ENCODE measurements at places on chromosomes 13 and 19. TPM values are rescaled to one million over a fixed set of nuclear protein-coding genes. Genes with fewer than 3 reads are reported as not detected.
A peak's percentile ranks its signal among the peaks of the same experiment; 100 is the strongest.

DNA sequence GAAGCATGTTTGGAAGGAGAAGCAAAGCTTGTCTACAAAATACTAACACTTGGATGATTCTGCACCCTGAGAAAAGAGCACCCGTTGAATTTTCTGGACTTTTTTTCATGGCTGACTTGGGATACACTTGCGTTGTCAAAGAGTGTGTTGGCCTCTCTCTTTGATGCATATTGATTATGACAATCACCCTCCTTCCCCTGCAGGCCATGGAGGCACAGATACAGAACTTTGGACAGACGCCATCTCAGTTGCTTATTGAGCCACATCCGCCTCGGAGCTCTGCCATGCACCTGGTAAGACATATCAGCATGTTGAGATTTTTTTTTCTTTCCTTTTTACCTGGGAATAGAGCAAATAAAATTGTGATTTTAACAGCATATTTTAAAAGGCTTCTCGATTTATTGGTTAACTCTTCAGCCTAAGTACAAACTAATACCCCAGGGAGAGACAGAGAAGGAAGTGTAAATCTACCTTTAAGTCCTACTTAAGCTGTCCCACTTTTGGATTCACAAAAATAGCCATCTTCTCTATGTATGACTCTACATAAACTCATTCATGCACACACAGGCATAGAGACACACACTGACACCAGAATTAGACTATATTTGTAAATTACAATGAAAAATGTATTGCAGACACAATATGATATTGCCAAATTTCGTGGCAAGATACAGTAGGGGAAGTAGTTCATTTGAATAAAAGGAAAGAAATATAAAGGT lies 169.7 kb upstream of the MAB21L1 start:
- no peak for DNase-seq

DNA sequence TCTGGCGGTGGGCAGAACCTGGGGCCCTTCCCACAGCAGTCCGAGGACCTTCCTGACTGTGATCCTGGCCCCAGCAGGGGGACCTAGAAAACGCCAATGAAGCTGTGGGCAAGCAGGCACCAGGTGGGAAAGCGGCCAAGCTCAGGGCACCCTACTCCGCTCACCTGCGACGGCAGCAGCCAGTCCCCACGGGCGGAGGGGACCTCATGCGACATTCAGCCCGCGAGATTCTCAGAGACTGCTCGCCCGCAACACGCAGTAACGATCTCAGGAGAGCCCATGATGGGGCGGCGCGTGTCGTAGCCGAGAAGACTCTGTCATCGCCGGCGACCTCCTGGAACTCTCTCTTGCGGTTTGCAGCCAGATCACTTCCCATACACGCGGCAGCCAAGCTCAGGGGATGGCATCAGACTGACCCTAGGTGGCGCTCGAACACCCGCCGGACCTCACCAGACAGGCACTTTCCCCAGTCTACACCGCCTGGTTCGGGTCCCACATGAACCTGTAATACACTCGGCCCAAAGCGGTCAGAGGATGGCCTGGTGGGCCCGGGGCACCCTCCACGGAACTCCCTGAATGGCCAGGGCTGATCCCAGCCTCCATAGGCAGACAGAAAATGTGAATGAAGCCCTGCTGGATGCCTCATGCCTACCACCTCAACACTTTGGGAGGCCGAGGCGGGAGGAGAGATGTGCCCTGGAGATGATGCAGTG lies 26.5 kb downstream of the MAN2B1 start:
- peak; percentile 93 for DNase-seq

GRCh38 chr13:50572129-50572528 lies 271.4 kb downstream of the DLEU7 start:
- DNase-seq = no peak

- no peak for DNase-seq
Observed at GRCh38 chr13:42707048-42707447, 74.3 kb upstream of the FAM216B start.

DNA sequence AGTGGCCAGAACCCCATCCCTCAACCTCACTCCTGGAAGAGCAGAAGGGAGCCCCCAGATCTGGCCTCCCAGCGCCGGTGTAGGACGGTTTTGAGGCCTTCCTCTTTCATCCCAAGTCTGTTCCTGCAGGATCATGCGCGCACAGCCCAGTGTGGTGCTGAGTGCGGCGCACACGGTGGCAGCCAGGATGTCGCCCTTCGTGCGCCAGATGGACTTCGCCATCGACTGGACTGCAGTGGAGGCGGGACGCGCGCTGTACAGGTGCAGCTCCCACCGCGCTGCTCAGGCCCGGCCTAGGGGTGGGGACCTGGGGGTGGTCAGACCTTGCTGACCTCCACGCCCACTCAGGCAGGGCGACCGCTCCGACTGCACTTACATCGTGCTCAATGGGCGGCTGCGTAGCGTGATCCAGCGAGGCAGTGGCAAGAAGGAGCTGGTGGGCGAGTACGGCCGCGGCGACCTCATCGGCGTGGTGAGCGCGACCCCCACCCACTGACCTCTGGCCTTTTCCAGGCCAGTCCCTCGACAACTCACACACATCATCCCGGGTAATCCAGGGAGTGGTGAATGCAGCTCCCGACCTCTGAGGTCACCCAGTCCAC lies 14.8 kb downstream of the PNPLA6 start:
- DNase-seq = no peak

DNA sequence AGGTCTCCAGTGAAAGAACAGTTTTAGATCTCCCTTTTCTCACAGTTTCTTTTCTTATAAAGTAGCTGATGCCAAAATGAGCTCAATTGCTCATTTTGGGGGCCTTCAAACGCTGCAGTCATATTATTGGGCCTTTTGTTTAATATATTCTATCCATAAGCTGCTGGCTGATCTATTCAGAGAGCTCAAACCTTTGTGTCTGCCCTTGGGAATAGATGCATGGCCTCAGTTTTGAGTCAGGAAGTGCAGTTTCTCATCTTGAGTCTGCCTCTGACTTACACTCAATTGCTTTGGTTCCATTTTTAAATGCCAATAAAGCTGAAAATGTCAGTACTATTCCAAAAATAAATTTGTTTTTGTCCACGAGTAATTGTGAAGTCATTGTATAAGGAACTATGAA lies 468.9 kb downstream of the KLF12 start:
- DNase-seq = no peak

DNA sequence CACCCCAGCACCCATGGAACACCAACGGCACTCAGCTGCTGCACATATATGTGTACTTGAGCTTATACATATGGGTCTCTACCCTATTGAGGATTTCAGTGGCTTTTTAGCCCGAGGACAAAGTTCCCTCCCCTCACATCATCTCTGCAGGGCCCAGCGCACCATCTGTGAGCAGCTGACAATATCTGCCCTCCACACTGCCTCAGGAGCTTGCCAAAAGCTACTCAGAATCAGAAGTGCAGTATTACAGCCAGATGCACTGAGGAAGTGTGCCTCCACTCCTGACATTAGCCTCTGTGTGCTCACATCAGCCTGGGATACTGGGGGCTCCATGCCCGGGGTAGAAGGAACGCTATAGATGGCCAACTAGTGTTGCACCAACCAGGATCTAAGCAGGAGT lies 903.9 kb downstream of the UQCRFS1 start:
- DNase-seq = no peak

GRCh38 chr13:60584976-60585375 lies 188.0 kb downstream of the TDRD3 start:
- DNase-seq = no peak

DNA sequence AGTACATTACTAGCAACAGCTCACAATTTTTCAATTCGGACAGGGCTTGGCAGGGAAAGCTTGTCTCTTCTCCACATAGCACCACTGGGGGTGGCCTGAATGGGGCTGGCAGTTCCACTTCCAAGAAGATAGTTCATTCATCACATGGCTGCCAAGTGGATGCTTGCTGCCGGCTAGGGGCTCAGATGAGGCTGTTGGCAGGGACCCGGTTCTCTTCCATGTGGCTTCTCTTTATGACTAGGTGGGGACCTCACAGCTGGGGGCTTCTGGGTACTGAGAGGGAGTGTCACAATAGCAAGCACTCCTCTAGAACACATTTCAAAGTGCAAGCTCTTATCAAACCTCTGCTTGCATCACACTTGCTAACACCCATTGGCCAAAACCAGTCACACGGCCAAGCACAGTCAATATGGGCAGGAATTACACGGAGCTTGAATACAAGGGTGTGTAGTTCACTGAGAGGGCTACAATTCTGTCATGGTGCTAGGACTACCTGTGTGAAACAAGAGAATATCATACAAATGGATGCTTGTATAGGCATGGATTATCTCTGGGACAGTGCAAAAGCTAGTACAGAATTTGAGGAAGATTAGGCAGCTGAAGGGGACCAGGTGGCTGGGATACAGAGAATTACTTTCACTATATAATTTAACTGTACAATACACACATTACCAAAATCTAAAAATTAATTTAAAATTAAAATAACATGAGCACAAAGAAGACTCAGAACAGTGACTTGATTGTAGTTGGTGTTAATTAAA lies 32.3 kb downstream of the ATP7B start:
- DNase-seq = no peak

DNA sequence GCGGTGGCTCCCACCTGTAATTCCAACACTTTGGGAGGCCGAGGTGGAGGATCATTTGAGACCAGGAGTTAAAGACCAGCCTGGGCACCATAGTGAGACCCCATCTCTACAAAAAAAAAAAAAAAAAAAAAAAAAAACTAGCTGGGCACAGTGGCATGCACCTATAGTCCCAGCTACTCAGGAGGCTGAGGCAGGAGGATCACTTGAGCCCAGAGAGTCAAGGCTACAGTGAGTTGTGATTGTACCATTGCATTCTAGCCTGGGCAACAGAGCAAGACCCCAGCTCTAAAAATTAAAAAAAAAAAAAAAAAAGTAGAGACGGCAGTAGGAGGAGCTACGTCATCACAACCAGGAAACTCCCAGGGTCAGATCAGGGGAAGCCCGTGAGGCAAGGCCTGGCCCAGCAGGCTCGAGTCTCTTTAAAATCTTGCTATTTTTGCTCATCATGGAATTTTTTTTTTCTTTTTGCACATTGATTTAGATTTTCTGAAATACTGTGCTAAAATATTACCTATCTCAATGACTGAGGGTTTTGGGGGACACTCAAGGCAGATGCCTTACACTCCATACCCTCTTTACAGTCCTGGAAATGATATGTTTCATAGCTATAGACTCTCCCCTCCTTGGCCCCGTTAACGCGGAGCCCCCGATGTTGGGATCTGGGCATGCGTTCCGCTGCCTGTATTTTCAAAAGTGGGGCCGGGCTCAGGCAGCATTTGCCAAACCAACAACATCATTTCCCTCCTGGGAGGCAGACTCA lies 44.4 kb upstream of the USE1 start:
- no peak for DNase-seq

- no peak for DNase-seq
Observed at GRCh38 chr19:29963576-29963975, 21.5 kb downstream of the URI1 start.

DNA sequence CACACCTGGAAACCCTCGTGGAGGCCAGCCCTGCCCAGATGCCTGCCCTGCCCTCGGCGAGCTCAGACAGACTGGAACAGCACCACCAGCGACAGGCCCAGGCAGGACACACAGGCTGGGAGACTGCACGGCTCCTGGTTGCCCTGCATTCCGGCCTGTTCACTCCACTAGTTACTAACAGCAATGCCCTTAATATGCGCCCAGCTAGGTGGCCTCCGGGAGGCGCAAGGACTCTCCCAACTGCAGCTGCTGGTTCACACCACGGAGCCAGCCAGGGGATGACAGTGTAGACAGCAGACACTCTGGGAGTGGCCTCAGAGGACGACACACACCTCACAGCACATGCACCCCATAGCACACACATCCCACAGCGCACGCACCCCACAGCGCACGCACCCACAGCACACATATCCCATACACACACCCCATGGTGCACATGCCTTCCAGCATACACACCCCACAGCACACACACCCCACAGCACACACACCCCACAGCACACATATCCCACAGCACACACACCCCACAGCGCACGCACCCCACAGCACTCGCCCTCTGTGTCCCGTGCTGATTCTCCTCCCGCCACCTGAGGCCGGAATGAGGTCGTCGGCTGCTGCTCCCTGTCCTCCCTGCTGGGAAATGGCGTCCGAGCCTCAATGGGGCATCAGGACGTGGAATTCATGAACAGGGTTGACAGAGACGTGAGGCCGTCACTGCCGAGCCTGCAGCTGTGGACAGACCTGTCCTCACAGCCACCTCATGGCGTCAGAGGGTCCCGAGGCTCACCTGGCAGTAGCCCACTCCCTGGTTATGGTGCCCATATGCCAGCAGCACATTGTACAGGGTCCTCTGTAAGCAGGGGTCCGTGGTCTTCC lies 13.6 kb downstream of the GRTP1 start:
- DNase-seq = no peak

DNA sequence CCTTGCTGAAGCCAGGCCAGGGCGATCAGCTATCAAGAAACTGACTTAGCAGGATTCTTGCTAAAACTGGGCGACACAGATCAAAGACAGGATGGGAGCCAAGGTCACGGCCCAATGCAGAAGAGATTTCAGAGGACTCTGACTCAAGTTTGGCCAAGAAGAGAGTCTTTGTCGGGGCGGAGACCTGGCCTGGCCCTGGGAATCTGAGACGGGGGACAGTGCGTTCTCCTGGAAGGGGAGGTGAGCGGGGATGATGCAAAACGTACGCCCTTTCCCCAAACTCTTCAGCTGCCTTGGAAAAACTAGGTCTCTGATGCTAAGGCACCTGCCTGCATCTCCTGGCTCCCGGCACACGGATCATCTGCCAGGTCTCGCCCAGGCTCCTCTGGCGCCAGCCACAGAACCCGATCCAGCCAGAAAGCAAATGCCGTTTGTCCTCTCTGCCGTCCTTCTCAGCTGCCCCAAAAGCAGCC lies 9.8 kb downstream of the MVB12A start:
- no peak for DNase-seq

DNA sequence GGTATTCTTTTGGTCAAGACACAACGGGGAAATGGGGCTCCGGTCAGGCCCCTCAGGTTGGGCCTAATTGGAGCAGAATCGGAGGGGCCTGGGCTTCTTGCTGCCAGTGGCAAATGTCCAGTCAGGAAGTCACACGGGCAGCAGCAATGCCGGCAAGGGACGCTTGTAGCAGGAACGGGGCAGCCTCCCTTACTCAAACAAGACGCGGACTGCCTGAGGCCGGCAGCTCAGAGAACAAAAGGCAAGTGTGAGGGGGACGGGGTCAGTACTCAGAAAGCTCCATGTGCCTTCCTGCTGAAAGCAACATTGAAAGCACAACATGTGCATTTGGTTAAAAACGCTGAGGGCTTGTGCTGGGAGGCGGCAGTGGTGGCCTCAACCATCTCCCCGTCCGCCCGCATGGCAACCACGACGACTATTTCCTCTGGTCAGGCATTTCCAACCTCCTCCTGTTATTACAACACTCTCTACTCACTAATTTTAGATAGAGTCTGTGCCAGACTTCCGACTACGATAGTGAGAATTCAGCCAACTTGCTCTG lies 20.5 kb upstream of the RASA3 start:
- DNase-seq = no peak

GRCh38 chr13:103002279-103002678 lies 63.9 kb downstream of the SLC10A2 start:
- no peak for DNase-seq

GRCh38 chr13:80465321-80465720 lies 124.4 kb upstream of the SPRY2 start:
- DNase-seq = no peak

- no peak for DNase-seq
Observed at GRCh38 chr13:98771838-98772611, 19.6 kb upstream of the SLC15A1 start.

GRCh38 chr13:106566641-106567473 lies 1.1 kb downstream of the ARGLU1 start:
- DNase-seq = peak; percentile 71

GRCh38 chr13:93399212-93399611 lies 172.6 kb downstream of the GPC6 start:
- no peak for DNase-seq

Gene ZNF98
- not detected for total RNA-seq

Gene SPC24
- 8.6 TPM for total RNA-seq

Gene TNPO2
- 35.1 TPM for total RNA-seq

Gene PHF11
- total RNA-seq = 20.0 TPM
